Pancreas (tissue), 10 donors: ENCODE measurements at places on chromosomes 7 and 10. TPM values are rescaled to one million over a fixed set of nuclear protein-coding genes. Genes with fewer than 3 reads are reported as not detected.

The MRLN gene
- total RNA-seq = not detected

The CNNM1 gene
- 1.4 TPM for total RNA-seq

The FAM170B gene
- total RNA-seq = not detected

The ADAM22 gene
- 1.0 TPM for total RNA-seq

The MYO1G gene
- total RNA-seq = 3.1 TPM

The TCF7L2 gene
- 11.5 TPM for total RNA-seq

The RARRES2 gene
- 278 TPM for total RNA-seq

The HECW1 gene
- total RNA-seq = 0.69 TPM

DNA sequence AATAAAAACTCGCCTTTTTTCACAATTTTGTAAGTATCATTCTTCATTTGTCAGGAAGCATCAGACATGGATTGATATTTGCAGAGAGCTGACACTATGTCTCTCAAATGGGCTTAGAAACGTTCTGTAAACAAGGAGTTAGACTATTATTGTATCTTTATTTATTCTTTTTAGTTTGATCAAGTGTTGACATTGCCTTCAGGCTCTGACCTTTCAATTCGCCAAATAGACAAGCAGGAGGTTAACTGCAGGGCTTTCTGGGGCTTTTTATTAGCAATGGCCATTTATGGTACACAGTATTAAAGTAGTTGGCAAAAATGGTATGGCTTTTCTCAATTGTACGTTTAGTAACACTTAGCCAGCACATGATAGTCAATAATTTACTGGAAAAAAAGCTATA, 221.7 kb downstream of the ZWINT start:
- no peak for DNase-seq

DNA sequence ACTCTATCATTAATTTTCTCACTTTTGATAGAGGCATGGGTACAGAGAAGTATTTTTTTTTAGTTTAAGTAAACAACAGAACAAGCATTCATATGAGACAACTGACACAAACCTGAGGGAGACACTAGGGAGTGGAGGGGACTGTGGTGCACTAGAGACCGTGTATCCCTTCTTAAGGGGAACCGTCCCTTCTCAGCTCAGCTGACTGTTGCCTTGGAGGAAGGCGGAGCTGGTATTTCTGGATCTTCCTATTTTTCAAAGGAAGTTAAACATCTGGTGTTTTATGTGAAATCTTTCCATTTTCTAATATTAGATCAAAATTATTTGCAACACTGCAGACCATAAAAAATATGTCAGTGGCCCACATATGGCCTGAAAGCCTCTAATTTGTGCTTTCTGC, 113.6 kb upstream of the MACROH2A2 start:
- no peak for DNase-seq

DNA sequence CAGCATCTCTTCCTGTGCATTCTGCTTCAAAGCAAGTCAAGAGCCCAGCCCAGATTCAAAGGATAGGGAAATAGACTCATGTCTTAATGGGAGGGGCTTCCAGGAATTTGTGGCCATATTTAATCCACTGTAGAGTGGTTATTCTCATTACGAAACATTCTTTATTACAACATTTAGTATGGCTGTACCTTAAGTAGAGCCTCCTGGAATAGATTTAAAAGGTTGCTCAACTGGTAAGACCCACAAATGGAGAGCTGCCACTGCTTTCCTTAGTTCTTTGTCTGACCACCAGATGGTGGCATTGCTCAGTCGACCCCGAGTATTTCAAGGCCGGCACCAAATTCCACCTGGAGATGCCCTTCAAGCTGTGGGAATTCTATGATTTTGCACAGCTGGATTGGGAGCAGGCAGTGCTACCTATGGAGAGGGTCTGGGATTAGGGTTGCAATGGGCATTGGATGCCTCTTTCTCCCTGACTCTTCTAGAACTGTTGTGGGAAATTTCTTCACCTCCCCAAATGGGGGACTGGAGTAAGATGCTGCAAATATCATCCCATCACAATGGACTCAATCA, 102.2 kb downstream of the RBM20 start:
- peak; percentile 73 for DNase-seq

GRCh38 chr7:133983685-133984419, 143.3 kb upstream of the LRGUK start:
- no peak for DNase-seq

GRCh38 chr10:54903745-54904144, 102.7 kb upstream of the PCDH15 start:
- no peak for DNase-seq

- DNase-seq = no peak
Observed at GRCh38 chr7:43737467-43738127, 8.3 kb upstream of the COA1 start.

DNA sequence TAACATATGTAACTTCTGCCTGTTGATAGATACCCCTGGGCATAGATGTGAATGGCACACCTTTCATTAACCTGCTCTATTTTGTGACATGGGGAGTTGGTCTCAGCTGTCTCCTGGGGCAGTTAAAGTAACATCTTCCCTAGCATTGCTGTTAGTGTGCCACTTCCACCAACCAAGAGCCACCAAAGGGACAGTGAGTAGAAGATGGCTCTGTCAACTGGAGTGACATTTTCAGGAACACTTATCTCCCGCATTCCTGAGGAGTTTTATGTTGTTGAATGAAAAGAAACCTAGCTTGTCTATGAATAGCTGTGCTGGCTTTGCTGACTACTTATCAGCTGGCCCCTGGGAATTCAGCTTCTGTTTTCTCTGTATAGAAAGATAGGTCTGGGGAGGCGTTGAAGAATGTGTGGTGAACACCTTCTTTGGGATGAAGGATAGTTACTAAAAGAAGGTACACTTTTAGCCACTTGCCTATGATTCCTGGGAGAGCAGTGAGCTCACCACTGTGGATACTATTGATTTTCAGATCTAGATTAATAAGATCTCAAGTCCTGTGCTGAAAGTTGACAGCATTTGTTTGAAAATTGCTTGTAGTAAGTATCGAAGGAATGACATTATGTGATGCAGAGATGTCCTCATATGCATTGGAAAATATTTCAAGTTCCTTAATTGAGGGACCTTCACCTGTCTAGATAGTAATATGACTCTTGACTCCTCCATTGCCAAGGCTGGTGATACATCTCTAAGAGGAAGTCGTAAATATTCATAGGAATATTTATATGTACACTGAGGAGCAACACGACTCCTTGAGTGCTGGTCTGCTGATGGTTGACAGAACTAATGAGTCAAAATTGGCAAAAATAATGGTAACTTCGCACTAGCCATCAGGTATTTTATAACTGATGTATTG, 7.6 kb downstream of the STARD3NL start:
- no peak for DNase-seq

GRCh38 chr10:29302499-29302898, 13.6 kb downstream of the LYZL1 start:
- DNase-seq = no peak

DNA sequence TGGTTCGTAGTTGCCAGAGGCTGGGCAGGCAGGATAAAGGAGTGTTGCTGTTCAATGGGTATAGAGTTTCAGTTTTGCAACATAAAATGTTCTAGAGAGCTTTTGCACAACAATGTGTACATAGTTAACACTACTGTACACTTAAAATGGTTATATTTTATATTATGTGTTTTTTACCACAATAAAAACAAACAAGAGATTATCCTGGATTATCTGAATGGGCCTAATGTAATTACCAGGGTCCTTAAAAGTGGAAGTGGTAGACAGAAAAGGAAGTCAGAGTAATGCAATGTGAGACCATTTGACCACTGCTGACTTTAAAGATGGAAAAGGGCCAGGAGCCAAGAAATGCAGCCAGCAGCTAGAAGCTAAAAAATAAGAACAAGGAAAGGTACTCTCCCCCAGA, 159.7 kb downstream of the SGMS1 start:
- DNase-seq = peak; percentile 29

DNA sequence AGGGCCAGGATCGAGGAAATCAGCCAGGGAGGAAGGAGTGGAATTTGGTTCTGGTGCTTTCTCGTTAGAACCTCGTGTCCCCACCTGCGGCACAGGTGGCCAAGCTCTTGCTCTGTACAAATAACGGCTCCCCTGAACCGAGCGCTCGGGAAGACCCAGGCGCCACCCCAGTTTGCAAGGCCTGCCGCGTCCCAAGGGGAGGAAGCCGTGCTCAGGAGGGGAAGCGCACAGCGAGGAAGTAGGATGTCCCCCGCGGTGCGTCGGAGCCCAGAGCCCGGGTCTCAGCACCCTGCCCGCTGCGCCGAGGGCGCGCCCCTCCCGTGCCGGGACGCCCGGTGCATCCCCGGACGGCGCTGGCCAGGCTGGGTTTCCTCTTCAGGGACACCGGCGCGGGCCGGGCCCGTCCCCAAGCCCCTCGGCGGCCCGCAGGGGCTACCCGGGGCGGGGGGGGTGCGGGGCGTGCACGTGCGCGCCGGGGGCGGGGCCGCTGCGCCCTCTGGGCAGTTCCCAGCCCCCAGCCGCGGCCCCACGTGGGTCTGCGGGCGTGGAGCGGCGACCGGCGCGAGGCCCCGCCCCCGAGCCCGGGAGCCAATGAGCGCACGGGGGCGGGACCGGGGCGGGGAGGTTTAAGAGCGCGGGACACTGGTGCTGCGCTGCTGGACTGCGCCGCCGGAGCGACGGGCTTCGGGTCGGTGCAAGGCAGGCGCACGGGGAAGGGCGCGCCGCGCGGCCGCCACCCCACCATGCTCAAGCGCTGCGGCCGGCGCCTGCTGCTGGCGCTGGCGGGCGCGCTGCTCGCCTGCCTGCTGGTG, at the start of gene LFNG:
LFNG (plus strand) TSS at position 656 of the 812 bp plus-strand sequence; CDS start at position 744, 88 bp downstream.
- DNase-seq = peak; percentile 88

DNA sequence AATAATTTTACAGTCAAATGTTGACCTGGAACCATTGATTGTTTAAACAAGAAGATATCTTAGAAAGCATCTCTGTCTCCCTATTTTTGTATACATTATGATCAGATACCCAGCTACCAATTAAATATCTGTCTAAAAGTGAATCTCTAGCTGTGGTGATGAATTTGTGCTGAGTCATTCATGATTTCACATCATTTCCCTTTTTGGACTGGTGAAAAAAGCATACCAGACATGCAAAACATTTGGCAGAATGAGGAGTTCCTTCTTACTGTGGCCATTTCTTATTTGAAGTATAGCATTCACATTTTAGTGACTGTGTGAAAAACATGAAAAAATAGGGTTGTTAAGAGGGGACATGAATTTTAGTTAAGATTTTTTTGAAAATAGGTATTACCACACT, 98.0 kb upstream of the GATA3 start:
- no peak for DNase-seq

- DNase-seq = no peak
Observed at GRCh38 chr7:79403451-79403850, 50.0 kb downstream of the MAGI2 start.

- DNase-seq = no peak
Observed at GRCh38 chr7:135914346-135914745, 62.8 kb downstream of the MTPN start.

GRCh38 chr7:105285118-105285874, 103.4 kb downstream of the SRPK2 start:
- no peak for DNase-seq

DNA sequence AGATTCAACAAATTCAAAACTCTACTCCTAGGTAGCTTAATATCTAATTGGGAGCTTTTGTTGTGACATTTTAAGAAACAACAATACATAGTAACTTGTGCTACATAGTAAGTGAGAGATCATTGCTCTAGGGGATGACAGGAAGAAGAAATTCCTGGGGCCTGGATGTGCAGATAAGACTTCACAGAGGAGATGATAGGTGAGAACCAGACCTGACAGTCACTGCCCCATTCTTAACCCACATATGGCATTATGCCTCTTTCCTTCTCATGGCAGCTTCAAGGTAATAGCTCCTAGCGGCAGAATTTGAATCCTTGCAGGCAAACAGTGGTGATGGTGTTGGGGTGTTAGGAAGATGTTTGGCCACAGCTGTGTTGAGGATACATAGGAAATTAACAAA, 233.6 kb downstream of the VTI1A start:
- no peak for DNase-seq

DNA sequence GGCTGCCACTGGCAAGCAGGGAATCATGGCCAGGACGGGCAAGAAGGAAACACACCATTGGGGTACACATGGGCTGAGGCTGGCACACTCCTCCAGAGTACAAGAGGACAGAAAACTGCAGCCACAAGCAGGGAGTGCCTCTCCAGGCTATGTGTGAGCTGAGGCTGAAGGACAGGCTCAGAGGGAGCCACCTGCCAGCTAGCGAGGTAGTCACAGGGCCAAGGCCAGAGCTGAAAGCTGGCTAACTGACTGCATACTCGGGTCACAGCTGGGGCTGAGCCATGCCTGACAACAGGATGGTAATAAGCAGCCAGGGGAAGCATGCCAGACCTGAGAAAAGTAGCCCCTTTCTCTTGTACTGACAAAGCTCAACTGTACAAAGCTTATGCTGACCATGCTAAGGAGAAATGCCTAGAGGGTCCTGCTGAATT, 52.0 kb downstream of the KIF5B start:
- peak; percentile 64 for DNase-seq

- DNase-seq = no peak
Observed at GRCh38 chr10:1370298-1370697, 314.1 kb downstream of the WDR37 start.

- no peak for DNase-seq
Observed at GRCh38 chr10:128568041-128568440, 441.8 kb upstream of the MKI67 start.

DNA sequence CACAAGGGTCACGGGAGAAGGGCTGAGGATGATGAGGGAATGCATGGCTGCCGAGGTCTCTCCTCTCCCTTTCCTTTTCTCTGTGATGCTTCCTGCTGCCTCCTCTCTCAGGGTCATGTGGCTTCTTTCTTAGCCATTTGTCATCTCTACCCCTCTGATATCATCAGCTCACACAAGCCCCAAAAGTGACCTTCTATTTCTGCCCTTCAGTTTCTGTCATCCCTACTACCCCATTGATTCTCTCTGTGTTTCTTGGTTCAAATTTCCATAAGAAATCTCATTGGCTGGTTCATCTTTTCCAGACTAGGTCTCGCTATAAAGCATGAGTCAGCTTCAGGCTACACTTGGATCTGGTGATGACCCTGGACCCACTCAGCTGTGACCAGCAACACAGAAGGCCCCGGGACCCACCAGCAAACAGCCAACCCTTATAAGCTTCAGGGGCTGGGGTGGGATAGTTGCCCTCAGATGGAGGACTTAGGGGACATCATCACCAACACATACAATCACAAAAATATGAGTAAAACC, 284.3 kb downstream of the SKAP2 start:
- no peak for DNase-seq

GRCh38 chr10:8369666-8370065, 315.2 kb downstream of the GATA3 start:
- DNase-seq = no peak
